ENCODE measurements at places on chromosomes 5 and 9. TPM values are rescaled to one million over a fixed set of nuclear protein-coding genes. Genes with fewer than 3 reads are reported as not detected.

The FIBCD1 gene
- not detected for total RNA-seq

The OR1J2 gene
- not detected for total RNA-seq

The ARL14EPL gene
- not detected for total RNA-seq

DNA sequence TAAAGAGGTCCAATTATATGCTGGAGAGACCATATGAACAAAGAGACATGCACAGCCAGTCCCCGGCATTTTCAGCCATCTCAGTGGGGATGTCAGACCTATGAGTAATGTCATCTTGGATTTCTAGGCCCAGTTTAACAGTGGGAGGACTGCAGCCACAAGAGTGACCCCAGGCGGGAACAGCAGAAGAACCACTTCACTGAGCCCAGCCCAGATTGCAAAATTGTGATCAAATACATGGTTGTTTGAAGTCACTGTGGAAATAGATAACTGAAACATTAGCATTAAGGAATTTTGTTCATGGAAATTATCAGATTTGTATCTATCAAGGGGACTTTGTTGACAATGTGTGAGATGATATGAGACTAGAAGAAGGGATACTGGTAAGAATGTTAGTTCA is 42.1 kb upstream of the C9orf57 start:
- DNase-seq, result no peak

- no peak for DNase-seq
Measured at GRCh38 chr5:79171635-79172245, 60.1 kb downstream of the BHMT start.

The CDHR2 gene
- 3.1 TPM for total RNA-seq

The GPR150 gene
- 1.2 TPM for total RNA-seq

The GPX3 gene
- total RNA-seq, result 1.1 TPM

DNA sequence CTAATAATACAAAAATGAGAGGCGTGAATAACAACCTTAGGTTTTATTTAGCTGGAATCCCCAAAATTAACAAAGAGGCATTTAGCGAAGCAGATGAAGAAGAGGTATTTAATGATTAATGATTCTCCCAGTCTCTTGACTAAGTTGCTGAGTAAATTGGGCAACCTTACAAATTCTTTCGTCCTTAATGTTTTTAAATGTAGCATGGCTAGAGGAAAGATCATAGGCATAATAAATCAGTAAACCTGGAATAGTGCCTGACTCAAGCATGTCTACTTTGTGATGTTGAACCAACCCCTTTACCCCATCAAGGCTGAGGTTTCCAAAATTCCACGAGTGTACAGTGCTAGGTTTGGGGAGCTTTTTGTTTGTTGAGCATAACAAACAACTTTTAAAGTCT is 7.9 kb downstream of the BHMT start:
- DNase-seq, result no peak
